ENCODE measurements at places on chromosomes 6 and 20. TPM values are rescaled to one million over a fixed set of nuclear protein-coding genes. Genes with fewer than 3 reads are reported as not detected.

GRCh38 chr20:62666736-62667529 lies 24.6 kb downstream of the SLCO4A1 start:
- DNase-seq: no peak

- DNase-seq: no peak
These were observed 126.5 kb downstream of the MYLK4 start for GRCh38 chr6:2624177-2624576.

HDDC2 gene
- total RNA-seq: 76.6 TPM

GRCh38 chr6:131061041-131061750 lies 1.8 kb downstream of the EPB41L2 start:
- no peak for DNase-seq

GRCh38 chr6:29516108-29516507 lies 28.4 kb upstream of the MAS1L start:
- DNase-seq: peak; percentile 68

SMIM13 gene
- total RNA-seq: 11.4 TPM

- no peak for DNase-seq
These were observed 139.9 kb downstream of the BMP7 start for GRCh38 chr20:57126481-57127092.

DPPA5 gene
- total RNA-seq: not detected

DNA sequence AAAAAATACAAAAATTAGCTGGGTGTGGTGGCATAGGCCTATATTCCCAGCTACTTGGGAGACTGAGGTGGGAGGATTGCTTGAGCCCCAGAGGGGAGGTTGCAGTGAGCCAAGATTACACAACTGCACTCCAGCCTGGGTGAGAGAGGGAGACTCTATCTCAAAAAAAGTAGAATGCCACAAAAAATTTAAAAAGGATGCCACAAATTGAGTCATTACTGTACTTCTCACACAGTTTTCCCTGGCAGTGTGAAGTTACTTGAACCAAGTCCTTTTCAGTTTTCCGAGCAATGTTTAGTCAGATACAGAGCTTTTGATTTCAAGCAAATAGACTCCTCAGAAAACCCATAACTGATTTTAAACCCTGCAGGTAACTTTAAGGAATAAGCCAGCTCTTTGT lies 53.3 kb downstream of the TNFRSF21 start:
- no peak for DNase-seq

BPIFB1 gene
- not detected for total RNA-seq

MAFB gene
- total RNA-seq: not detected

- DNase-seq: no peak
These were observed 94.1 kb downstream of the DACT2 start for GRCh38 chr6:168225471-168225911.

OR2J1 gene
- not detected for total RNA-seq

ZHX3 gene
- total RNA-seq: 35.1 TPM

DNA sequence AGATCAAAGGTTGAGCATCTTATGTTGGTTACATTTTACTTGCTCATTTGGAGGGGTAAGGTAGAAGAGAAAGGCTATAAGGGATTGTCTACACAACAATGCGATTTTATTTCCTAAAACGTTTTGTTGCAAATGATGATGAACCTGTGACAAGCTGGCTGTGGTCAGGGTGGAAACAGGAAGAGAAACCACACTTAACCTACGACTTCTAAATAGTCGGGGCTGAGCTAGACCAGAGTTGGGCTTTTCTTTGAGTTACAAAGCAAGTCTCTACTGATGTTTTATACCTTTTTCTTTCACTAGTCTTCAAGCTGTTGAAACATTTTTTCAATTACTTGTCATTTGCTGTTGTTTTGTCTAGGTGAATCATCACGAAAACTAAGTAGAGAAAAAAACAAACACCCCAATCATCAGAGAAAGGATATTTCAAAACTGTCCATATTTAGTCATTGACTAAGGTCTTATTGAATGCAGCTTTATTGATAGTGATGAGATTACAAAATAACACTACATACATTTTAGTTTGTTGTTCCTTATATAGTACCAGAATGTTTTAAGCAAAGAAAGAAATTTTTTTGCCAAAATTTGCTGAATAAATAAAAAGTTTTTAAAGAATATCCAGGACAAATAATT lies 18.0 kb downstream of the KLHL31 start:
- no peak for DNase-seq

DNA sequence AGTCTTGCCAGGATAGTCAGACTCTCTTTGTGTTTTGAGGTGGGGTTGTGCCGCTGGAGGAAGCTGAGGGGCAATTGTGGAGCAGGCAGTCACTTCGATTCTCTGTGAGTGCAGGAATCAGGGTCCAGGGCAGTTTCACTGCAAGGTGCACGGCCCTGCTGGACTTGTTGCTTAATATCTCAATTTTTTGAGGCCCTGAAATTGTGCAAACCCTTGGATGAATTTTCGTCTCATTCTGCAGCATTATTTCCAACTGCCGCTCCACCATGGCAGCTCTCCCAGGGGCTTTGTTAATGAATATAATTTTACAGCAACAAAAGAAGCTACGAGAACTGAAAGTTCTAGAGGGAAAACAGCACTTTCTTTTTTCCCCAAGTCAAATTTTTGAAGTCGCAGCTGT lies 531.9 kb downstream of the QKI start:
- no peak for DNase-seq

- DNase-seq: no peak
These were observed 6.8 kb upstream of the TBX18 start for GRCh38 chr6:84771125-84771755.

KCNK15 gene
- total RNA-seq: not detected

DNA sequence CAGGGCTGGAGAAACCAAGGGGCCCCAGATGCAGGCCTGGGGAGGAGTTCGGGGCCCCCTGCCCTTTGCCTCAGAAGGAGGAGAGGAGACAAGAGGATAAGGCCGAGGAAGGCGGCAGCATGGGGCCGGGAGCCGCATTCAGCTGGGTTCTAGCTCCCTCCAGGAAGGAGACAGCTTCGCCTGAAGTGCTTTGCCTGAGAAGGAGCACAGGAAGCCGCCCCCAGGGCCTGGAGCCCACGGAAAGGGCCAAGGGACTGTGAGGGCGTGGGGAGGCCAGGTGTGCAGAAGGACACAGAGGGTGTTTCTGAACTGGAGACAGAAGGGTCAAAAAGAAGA lies 121.4 kb downstream of the AGPAT4 start:
- no peak for DNase-seq

GRCh38 chr20:25197183-25197869 lies 1.8 kb downstream of the ENTPD6 start:
- no peak for DNase-seq

DNA sequence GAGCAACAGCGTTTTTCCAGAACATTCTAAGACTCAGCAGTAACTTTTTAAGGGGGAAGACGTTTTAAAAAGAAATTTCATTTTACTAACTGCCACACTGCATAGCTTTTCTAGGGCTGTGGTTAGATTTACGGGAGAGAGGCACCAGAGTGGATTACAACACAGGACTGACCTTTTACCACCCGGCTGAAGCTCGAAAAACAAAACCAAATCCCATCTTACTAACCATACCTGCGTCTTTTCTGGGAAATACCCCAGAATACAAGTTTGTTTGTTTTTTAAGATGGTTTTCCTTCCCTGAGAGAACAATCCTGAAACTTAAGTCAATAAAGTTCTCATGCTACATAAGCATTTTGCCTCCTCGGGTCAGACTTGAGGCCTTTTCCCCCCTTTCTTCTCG lies 209.3 kb upstream of the SOX4 start:
- DNase-seq: peak; percentile 8

DNA sequence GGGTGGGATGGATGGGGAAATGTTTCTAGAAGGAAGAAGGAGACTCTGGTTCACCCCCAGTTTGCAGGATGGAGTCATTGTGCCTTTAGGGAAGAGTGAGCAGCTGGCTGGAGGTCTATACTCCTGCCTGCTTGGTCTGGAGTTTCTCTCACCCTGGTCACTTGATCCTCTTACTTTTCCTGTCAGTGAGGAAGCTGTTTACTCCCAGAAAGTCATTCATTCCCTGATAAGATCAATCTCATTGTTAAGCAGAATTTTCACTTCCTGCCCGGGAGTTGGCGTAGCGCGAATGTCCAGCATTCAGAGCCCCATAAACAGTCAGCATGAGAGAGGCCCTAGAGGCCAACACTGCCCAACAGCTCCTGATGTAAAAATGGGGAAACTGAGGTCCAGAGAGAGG lies 70.4 kb upstream of the SIRPA start:
- no peak for DNase-seq

DNA sequence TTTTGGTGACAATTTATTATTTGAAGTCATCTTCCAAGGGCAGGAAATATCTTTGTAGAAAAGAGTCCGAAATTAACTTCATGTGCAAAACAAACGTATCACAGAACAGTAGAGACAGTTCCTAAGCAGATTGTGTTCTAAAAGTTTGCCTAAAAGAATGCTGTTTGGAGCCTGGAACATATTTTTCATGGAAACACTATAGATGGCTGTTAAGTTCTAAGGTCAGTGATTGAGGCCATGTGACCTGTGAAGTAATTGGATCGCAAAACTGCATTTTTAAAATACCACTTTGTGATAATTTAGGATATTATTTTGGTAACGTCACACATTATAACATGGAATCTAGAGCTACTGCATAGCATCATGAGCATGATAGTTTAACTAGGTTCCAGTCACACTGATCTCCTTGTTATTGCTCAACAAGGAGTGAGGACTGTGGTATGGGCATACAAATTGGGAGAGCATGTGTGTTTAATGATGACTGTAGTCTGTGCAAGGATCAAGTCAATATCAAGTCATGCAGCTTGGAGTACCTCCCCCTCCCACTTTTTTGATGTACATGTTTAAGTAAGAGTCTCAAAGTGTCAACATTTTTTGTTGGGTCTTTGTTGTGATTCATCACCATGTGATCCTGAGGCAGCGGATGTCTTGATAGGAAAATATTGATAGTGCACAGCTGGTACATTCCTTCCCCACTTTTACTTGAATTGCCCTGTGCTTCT lies 609.3 kb upstream of the CITED2 start:
- DNase-seq: peak; percentile 93

- DNase-seq: peak; percentile 12
These were observed 99.3 kb downstream of the BMP2 start for GRCh38 chr20:6866741-6867140.

DNA sequence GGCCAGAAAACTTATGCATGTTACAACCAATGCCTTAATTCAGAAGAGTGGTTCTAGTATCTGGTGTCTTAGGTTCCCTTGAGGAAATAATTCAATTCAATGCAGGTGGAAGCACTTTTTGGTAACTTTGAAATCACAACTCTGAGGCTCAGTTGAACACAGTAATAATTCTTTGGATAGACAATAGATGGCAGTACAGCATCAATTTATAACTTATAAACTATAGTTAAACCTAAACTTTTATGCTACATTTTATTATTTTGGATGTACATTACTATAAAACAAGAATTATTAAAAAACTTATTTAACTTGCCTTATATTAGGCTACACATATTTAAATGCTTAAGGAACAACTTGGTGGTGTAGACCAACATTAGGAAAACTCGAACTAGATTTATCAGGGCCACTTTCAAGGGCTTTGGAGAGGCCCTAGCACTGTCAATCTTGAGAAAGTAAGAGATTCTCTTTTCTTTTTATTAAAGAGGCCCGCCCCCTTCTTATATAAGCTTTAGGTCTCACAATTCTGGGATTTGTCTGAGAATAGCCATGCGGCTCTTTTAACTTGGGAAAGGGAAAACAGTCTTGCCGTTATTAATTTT lies 85.9 kb downstream of the CRYBG1 start:
- DNase-seq: peak; percentile 9

- DNase-seq: no peak
These were observed 6.5 kb upstream of the NUS1 start for GRCh38 chr6:117668736-117669135.

PRELID3B gene
- total RNA-seq: 58.2 TPM

GRCh38 chr6:105705608-105706007 lies 302.7 kb upstream of the PREP start:
- DNase-seq: no peak

DNA sequence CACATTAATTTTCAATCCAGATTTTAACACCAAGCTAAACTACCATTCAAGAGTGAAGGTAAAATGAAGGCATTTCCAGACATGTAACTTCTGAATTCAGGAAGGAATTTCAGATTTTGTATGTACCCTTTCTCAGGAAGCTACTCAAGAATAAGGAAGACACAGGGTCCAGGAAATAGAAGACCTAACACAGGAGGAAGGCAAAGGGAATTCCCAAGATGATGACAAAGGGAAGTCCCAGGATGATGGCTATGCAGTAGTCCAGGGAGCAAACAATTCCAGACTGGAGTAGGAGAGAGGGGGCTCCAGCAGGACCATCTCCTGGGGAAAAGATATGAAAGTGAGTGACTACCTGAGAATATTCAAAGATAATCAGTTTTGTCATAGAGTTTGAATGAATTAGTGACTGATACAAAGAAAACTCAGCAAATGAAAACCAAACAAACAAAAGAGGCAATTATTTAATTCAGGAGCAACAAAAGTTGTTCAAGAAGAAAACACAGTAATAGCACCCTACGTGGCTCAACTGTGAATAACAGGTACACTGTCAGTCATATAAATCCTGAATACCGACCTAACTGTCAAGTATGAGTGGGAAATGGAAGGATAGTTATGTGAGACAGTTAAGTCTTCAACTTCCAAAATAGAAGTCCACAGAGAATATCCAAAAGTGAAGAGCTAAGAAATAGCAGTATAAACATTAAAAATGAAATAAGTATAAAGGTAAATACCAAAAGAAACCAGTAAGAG lies 4.0 kb downstream of the RNF24 start:
- DNase-seq: no peak

DNA sequence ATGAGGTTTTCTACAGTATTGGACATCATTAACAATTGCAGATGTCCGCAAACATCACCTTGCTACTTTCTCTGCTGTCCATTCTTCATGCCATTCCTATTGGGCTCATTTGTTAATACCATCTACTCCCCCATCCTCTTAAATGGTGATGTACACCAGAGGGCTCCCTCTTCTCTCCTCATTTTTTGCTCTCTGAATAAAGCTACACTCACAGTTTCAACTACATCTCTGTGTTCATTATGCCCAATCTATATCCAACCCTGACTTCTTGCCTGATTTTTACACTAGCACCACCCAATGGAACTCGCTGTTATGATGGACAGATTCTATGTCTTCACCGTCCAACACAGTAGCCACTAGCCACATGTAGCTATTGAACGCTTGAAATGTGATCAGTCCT lies 288.1 kb upstream of the ID4 start:
- DNase-seq: no peak

DNA sequence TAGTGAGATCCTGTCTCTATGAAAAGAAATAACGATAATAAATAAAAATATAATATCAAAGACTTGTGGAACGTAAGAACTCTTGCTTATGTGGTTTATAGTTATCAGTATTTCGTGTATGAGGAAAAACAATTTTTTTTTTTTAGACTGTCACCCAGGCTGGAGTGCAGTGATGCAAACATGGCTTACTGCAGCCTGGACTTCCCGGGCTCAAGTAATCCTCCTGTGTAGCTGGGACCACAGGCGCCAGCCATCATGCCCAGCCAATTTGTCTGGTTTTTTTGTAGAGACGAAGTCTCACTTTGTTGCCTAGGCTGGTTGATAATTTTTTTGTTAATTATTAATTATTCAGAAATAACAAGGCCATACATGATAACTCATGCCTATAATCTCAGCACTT lies 18.6 kb upstream of the CDK19 start:
- no peak for DNase-seq

ATP6V1G2 gene
- total RNA-seq: 3.3 TPM

Measured in LHCN-M2 (cell line).